ENCODE measurements at places on chromosomes 4 and X.

- no peak for DNase-seq
These were observed 6.4 kb downstream of the AMOT start for GRCh38 chrX:112834031-112834845.

DNA sequence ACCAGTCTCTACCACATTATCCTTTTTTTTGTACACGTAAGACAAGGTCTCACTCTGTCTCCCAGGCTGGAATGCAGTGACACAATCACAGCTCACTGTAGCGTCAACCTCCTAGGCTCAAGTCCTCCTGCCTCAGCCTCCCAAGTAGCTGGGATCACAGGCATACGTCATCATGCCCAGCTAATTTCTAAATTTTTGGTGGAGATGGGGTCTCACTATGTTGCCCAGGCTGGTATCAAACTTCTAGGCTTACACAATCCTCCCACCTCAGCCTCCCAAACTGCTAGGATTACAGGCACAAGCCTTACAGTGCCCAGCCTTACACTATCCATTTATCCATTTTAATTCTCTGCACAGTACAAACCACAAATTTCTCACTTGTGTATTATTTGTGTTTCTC is 58.0 kb downstream of the CLOCK start:
- no peak for DNase-seq

DNA sequence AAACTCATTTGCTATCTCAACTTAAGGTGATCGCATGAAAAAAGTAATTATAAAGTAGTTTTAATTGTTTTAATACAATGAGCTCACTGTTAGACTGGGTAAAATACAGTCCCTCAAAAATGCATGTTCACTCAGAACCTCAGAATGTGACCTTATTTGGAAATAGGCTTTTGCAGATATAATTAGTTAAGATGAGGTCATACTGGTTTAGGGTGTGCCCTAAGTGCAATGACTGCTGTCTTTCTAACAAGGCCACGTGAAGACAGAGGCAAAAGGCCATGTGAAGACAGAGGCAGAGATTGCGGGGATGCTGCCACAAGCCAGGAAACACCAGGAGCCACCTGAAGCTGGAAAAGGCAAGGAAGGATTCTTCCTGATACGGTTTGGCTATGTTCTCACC is 262.1 kb downstream of the NKX6-1 start:
- no peak for DNase-seq

DNA sequence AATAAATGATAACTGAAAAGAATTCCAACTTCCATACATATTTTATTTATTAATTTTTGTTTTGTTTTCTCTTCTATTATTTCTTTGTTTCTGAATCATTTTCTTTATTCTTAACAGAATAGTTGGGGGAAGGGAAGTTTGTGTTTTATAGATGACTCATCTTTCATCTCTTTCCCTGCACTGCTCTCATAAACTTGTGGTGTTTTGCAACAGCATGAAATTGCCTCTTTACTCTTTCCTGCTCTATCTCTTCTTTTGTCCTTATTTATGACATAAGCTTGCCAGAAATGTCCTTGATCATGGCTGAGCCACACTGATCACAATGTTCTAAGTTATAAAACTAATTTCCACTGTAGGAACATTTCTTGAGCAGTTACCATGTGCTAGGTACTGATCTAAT is 22.3 kb downstream of the QRFPR start:
- no peak for DNase-seq

DNA sequence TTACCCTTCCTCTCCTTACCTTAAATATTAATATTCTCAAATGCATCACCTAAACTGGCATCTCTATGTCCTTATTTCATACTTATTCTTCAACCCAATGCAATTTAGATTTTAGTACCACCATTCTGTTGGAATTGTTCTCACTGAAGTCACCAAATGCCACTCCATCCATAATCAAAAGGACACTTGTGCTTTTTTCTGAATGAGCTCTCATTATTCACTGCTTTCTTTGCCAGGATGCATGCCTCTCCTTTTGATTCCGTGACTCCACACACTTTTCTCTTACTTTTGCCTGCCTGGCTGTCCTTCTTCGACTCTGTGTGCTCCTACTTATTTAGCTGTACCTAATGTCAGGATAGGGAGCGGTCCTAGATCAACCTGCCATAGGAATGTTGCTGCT is 633.1 kb upstream of the BOD1L1 start:
- no peak for DNase-seq

DNA sequence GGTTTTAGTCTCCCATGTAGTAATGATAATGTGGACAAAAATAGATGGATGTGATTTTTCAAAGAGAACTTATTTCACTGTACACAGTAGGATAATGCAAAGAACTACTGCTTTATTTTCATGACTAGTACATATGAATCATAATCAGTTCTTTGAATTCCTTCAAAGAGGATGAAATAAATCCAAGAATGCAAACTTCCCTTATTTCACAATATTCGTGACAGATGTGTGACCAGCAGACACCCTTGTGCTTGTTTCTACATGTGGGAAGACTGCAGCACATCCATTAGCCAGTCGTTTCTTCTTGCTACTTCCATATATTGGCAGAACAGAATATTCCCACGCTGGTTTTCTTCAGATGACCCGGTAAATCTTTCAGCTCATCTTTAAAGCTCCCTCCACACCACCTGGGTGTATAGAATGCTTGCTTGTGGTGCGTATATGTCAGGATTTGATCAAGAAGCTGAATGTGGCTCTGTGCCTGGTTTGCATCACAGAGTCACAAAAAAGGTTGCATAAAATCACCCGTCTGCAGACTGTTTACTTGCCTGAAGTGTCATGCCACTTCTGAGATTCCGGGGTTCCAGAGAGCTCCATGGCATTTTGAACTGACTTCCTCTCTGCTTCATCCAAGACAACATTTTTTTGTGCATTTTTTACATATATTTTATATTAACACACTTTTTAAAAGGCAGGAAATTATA is 47.7 kb upstream of the FAT4 start:
- DNase-seq: no peak

GRCh38 chrX:40326186-40326965 is 228.6 kb upstream of the BCOR start:
- DNase-seq: no peak

DNA sequence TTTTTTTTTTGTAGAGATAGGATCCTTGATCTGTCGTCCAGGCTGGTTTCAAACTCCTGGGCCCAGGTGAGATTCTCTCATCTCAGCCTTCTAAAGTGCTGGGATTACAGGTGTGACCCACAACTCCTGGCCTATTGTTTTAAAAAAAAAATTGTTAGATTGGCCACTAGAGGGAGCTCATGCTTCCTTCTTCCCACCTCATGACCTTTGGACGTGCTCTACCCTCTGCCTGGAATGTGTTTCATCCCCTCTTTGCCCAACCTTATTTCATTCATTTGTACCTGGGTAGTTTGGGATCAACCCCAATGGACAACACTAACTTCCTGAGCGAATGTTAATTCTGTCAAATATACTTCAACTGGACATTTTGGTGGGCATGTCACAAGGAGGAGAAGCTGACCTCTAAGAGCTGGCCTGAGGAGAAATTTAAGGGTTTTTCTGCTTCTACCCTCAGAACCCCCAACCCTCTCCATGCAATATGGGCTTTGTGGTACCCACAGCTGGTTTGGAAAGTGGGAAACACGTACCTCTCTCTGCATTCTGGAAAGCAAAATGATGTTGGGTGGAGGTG is 6.4 kb downstream of the PPEF2 start:
- DNase-seq: no peak

DNA sequence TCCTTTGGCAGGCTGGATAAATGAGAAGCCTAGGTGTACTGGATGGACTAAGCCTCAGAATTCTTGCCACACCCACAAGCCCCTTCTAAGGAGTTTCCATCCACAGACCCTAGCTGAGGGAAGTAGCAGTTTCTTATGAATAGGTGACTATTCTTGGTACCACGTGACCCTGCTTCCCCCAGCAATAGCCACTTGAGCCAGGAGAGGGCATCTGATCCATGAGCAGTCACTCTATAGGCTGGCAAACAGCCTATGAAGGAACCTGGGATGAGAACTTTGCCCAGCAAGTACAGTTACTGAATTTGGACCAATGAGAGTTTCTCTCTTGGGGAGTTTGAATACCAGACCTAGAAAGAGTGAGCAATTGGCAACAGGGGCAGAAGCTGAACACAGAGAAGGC is 84.0 kb downstream of the RTL9 start:
- DNase-seq: no peak

DNA sequence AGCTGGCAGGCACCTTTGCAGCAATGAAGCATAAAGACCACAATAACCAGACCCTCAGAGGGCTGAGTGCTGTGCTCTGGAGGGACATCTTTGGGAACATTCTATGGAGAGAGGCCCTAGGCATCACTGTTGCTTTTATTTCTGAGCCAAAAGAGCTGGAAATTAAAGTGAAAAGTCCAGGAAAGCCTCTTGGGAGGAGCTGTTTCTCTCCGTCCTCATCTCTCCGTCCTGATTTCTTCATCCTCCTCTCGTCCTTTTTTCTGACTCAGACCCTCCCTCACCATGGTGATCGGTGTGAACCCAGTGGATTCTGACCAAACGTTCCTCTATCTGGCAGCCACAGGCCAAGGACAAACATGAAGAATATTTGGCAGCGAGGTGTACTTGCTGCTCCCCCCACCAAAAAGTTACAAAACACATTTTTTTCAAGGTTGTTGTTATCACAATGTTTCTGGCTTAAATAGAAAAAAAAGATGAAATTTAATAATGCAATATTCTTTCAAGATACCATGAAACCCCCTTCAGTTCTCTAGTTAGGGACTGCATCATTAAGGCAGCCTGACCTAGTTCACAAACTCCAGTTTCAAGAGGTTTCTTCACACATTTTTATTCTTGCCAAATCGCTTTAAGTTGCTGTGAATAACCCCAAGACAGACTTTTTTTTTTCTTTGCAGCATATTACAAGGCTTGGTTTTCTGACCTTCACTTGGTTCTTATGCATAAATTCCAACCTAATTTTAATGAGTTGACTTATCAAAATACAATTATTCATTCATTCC is 80.2 kb downstream of the SCD5 start:
- no peak for DNase-seq

DNA sequence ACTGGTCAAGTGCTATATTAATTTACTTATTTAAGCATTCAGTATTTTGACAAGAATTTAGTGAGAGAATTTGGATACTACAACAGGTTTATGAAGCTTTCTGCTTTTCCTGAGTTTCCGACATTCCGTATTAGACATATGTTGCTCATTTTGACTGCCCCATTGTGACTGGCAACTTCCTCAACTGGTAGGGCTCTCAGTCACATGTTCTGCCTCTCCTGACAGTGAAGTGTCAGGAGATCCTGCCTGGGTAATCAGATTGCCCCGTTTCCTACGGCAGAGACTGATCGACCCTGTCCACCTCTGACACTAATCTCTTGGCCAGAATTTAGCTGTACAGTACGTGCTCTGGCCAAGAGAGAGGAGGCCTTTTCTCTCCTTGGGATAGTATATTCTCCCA is 49.5 kb downstream of the CLNK start:
- DNase-seq: no peak

DNA sequence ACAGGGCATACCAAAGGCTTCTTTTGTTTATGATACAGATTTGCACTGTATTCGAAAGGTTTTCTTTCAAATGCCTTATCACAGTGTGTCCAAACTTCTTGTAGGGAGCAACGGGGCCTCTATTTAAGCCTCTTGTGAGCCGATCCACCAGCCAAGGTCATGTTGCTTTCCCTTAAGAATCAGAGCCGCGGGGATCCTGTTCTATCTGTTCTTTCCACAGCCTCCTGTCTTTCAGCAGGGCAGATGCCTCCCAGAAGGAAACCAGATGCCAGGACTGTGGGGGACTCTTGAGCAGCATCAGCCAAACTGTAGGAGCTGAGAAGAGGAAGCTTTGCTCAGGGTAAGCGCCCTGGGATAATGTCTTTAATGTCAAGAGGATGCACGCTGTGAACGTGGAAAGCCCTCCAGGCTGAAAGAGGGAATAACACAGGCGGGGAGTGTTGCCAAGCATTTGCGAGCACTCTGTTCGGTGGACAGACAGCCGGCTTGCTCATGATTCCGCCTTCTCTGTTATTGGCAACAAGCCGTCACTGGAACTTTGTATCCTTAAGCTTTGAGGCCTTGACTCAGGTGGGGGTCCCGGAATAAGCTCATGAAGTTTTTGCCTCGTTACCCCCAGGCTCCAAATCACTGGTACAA is 279.8 kb upstream of the FRG1 start:
- DNase-seq: no peak

- no peak for DNase-seq
These were observed 8.9 kb upstream of the TMEM165 start for GRCh38 chr4:55386840-55387239.

DNA sequence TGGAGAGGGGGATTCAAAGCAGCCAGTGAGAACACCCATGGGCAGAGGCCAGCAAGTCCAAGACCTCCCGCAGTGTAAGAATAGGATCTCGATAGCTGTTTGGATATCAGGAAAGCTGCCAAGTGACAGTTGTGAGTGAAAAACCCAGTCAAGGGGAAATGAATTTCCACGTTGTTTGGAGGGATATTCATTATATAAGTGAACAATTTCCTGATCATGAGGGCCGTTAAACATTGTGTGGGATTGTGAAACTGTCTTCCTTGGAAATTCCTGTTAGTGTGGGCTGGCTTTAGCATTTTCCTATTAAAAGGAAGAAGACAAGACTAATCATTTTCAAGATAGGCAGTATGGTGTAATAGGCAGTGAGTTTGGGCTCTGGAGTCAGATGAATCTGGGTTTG is 15.0 kb downstream of the CLDN2 start:
- no peak for DNase-seq

- no peak for DNase-seq
These were observed 77.3 kb upstream of the TMEM47 start for GRCh38 chrX:34734383-34734782.

DNA sequence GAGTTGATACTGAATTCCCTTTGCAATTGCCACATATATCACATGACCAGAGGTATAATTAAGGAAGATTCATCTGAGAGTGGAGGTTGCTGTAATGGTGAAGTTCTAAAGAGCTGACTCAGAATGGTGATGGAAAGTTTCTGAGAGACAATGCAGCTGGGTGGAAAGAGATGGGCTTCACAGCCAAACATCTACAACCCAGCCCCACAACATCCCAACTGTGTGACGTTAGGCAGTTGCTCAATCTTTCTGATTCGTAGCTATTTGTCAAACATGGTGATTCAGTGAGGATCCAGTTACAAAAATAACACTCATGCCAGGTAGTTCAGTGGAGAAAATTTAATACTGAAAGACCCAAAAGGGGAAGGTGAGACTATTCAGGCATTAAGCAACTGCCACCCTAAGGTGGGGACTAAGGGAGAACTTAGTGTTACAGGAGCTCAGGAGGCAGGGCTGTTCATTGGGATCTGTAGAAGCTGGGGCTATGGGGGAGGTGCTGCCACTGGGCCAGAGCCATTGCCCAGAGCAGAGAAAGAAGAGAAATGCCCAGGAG is 6.9 kb upstream of the AFF1 start:
- DNase-seq: no peak

GRCh38 chrX:101550362-101550750 is at the start of gene ARMCX1:
Gene ARMCX1, plus strand, starts transcription at chrX:101550547. Its CDS starts 2,384 bp downstream, at chrX:101552931.
- no peak for DNase-seq

GRCh38 chr4:102139932-102140331 is 205.3 kb downstream of the SLC39A8 start:
- DNase-seq: no peak

DNA sequence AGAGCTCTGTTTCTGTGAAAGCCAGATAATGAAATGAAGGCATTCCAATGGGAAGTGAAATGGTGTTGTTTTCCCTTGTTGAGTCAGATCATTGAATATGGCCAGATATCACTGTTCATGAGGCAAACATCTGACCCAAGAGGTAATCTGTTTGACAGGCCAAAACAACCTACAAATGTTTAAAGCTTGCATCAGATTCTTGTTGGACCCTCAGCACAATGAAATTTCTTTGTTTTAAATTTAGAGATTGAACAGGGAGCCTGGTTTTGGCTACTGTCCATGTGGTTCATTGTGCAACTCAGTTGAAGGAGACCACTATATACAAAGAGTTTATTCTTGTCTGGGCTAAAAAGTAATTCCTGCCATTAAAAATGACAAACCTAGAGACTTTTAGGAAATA is 159.1 kb downstream of the AFF2 start:
- no peak for DNase-seq
